ENCODE measurements at places on chromosomes 5 and 9.
A peak's percentile ranks its signal among the peaks of the same experiment; 100 is the strongest.

DNA sequence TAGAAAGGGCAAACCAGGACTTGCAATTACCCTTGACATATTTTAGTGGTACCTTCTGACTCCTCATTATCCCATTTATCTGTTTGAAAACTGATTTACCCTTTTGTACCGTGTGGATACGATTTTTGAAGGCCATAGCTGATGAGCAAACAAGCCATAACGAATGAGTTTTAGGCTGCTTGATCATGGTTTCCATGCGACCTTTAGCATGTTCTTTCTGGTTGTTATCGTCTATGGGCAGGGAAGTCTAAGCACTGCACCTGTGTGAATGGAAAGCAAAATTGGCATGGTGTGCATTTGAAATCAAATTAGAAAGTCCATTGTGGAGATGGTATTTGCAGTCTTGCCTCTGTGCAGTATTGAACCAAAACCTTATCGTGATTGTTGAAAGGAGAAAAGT lies 127.7 kb downstream of the TLE4 start:
- no peak for DNase-seq

- DNase-seq = no peak
These were observed 147.6 kb downstream of the SEMA5A start for GRCh38 chr5:9398227-9398626.

DNA sequence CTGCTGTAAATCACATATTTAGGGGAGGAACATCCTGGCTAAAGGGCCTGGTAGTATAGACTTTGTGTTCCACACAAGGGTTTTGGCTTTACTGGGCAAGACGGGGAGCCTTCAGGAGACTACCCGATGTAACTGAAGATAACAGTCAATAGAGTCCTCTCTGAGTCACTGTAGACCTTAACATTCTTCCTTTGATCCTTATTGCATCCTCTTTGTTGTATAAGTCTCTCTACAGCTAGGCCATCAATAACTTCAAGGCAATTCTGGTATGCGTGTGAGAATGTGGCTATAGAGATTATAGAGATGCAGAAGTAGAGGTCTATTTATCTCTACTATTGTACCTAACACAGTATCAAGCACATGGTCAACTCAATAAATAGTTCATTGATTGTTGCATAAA lies 67.3 kb upstream of the STK32A start:
- DNase-seq = no peak

- peak; percentile 93 for DNase-seq
These were observed 19.5 kb upstream of the ARSI start for GRCh38 chr5:150322202-150322601.

- peak; percentile 80 for DNase-seq
These were observed 334.7 kb downstream of the FBXL7 start for GRCh38 chr5:15834596-15835245.

DNA sequence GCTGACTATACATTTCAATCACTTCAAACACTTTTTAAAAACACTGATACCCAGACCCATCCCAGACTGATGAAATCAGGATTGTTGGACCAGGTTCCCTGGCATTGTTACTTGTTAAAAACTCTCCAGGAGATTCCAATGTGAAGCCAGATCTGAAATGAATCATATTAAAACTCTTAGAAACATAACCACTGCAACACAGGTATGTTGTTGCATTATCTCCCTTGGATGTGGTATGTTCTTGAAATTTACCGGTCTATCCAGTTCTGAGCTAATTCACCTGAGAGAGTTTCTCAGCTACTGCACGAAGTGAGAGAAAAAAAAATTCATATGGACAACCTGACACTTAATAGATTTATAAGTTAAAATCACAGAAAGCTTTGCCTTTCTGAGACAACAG lies 21.8 kb downstream of the MEF2C start:
- DNase-seq = no peak

DNA sequence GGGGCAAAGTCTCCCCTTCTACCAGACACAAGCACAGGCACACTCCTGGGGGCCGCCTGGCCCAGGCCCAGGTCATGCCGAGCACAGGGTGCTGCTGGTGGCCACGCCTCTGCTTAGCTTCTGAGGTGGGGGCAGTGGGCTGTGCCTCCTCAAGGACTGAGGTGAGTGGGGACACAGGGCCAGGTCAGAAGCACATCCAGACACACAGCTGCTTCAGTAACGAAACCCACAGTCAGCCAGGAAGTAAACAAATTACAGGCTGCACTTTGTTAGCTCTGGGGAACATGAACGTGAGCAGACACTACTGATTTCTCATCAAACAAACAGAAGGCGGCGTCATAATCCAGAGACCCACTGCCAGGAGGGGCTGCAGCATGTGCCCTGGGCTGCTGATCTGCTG lies 192.4 kb downstream of the HSPA4 start:
- peak; percentile 15 for DNase-seq

DNA sequence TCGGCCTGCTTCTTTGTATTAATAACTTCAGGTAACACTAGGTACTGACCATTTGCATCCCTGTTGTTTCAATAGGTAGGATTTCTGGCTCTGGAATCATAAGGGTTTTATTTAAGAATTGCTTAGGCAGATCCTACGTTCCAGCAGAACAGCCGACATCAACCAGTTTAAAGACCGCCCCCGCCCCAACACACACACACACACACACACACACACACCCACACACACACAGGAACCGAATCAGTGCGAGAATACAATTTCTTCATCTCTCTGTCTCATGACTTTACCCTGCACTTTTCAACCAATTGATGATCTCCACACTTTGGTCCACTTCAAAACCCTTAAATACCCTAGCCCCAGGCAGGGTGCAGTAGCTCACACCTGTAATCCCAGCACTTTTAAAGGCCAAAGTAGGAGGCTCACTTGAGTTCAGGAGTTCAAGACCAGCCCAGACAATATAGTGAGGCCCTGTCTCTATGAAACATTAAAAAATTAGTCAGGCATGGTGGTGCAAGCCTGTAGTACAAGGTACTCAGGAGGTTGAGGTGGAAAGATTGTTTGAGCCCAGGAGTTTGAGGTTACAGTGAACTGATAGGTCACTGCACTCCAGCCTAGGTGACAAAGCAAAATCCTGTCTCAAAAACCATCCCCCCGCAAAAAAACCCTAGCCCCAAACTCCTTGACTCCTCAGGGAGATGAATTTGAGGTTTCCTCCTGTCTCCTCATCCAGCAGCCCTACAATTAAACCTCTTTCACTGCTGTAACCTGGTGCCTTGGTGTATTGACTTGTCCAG lies 2.7 kb upstream of the MTMR12 start:
- DNase-seq = no peak

GRCh38 chr9:132241840-132242620 lies 80.2 kb downstream of the NTNG2 start:
- peak; percentile 18 for DNase-seq

- peak; percentile 99 for DNase-seq
These were observed 3.4 kb downstream of the COL5A1 start for GRCh38 chr9:134644725-134645606.

DNA sequence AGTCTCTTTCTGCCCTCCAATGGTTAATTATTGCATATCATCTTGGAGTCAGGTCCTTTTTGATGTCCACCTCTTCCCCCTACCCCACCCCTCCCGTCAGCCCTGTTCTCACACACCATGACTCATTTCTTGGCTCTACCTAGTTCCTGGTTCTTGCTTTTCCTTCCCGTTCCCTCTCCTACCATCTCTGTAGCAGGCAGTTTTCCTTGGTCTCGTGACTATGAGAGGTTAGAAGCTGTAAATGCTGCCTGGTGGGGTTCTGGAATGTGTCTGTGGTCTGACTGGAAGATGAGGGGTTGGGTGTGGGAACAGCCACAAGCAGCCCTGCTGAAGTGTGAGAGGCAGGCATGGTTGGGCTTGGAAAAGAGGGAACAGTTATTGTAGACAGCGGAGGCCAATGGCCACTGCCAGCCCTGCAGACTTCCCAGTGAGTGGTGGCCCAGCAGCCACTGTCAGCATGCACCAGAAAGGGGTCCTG lies 18.2 kb downstream of the SLC22A5 start:
- DNase-seq = peak; percentile 99

DNA sequence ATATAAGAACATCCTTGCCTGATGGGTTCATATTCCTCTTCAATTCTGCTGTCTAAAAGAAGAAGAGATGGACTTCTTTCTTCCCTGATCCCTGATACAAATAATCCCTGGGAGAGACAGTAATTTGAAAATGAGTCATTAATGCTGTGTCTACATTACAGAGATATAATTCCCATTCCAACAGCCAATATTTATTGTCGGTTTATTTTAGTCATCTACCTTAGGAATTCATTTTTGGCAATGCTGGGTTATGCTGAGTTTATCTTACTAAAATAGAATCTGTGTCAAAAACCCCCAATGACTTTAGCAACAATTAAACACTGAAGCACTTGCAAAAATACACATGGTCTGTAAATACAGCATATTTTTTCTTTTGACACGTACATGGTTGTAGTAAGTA lies 23.9 kb downstream of the ZNF474 start:
- DNase-seq = peak; percentile 83

DNA sequence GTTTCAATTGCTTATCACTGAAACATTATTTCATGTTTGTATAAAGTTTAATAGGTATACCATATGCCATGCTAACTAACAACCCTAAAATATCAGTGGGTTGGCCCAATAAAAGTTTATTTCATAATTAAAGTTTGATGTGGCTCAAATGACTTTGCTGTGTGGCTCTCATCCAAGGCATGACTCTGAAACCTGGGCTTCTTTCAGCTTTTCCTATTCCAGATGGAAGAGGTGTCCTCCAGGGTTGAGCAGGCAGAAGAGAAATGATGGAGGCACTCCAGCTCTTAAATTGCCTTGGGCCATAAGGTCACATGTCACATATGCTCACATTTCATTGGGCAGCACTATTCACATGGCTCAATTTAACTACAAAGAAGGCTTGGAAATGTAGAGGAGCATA lies 101.9 kb downstream of the MACIR start:
- DNase-seq = no peak

DNA sequence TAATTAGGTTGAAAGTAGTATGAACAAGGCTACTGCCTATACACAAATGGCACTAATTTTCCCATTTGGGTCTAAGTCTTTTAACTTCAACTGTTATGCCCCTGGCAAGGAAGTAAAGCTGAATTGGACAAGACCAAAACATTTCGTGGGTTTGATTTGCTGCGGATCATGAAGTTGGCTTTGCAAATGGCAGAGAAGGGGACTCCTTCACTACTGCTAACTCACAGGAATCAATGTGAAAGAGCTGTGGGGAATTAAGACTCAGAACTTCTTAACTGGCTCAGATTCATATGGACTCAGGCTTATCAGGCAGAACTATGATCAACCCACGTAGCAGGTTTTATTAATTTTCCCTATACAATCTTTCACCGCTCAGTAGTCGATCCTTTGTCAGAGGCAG lies 73.8 kb upstream of the IFNE start:
- peak; percentile 74 for DNase-seq

- no peak for DNase-seq
These were observed 344.1 kb downstream of the SEMA5A start for GRCh38 chr5:9201761-9202160.

GRCh38 chr9:114791736-114792135 lies 14.1 kb downstream of the TNFSF15 start:
- DNase-seq = peak; percentile 71

- no peak for DNase-seq
These were observed 96.4 kb downstream of the ACTL7B start for GRCh38 chr9:108759399-108759798.

- DNase-seq = no peak
These were observed 221.3 kb upstream of the FTMT start for GRCh38 chr5:121630402-121630801.

DNA sequence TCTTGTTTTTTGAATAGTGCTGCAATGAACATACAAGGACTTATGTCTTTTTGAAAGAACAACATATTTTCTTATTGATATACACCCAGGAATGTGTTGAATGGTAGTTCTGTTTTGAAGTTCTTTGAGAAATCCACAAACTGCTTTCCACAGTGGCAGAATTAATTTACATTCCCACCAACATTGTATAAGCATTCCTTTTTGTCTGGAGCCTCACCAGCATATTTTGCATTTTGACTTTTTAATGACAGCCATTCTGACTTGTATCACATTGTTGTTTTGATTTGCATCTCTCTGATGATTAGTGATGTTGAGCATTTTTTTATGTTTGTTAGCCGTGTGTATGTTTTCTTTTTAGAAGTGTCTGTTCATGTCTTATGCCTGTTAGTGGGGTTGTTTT lies 524.9 kb downstream of the SEMA5A start:
- DNase-seq = no peak

- peak; percentile 43 for DNase-seq
These were observed 92.9 kb upstream of the PTPN3 start for GRCh38 chr9:109590966-109591365.

GRCh38 chr5:129996896-129997295 lies 92.6 kb downstream of the CHSY3 start:
- no peak for DNase-seq

DNA sequence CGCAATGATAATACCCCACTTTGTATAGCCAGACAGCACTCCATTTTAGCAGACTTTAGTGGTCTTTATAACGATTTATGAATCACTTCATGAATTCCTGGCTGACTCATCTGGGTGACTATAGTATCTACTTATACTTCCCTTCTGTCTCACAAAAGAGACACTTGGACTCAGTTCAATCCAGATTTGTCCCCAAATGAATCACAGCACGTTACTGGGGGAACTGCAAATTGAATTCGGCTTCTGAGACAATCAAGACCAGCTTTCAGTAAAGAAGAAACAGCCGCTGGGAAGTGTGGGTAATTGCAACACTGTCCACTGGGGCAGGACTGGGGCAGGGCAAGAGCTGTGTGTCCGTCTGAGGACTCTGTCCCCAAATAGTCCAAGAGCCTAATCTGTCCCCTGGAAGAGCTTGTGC lies 337.3 kb upstream of the RFX3 start:
- DNase-seq = peak; percentile 98

DNA sequence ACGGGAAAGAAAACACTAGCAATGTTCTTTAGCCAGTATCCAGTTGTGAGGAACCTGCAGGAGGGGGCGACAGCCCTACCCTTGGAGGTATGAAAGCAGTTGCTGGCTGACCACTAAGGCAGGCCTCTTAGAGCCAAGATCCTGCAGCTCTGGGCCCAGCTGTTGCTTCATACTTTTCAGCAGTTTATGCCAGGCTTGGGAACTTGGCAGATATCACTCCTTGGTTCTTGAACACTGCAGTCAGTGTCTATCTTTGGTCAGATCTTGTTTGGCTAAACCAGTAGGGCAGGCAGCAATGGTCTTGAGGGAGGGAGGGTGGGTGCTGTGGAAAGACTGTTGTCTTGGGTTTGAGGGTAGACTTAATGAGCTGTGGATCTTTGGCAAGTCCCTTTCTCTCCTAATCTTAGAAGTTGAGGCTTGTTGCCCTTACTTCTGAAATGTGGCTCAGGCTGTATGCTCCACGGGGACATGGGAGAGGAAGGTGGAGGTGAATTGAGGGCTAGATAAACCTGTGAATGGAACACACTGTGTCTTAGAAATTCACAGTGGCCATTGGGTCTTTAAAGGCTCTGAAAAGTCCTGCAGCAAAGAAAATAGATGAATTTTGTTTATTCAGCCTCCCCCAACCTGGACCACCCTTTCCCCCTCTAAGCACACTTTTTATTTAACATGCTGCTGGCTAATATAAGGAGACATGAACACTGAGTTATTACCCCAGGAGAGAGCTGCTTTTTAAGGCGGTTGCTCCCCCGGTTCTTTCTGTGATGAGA lies 37.5 kb downstream of the ZNF618 start:
- peak; percentile 36 for DNase-seq

- no peak for DNase-seq
These were observed 599 bp downstream of the LYRM7 start for GRCh38 chr5:131171276-131171810.

GRCh38 chr5:129125819-129126218 lies 31.3 kb downstream of the ISOC1 start:
- no peak for DNase-seq

- no peak for DNase-seq
These were observed 209.4 kb downstream of the DTWD2 start for GRCh38 chr5:118778941-118779340.

GRCh38 chr9:136901516-136902258 lies 15.4 kb downstream of the TRAF2 start:
- peak; percentile 93 for DNase-seq

- DNase-seq = peak; percentile 9
These were observed 466.0 kb downstream of the CAAP1 start for GRCh38 chr9:26426551-26427131.

Data from M059J (cell line).